Transverse colon (tissue), 4 donors: ENCODE measurements at places on chromosomes 3 and 15.

GRCh38 chr3:149783576-149783975 lies 8.8 kb downstream of the ANKUB1 start:
- H3K27ac ChIP-seq: no peak overlapping the region
- H3K27me3 ChIP-seq: no peaks in the 10 kb centered on the region
- no peaks in the 10 kb centered on the region for H3K36me3 ChIP-seq
- DNase-seq: no peak
- H3K4me3 ChIP-seq: no peak overlapping the region
- no peaks in the 10 kb centered on the region for H3K4me1 ChIP-seq

DNA sequence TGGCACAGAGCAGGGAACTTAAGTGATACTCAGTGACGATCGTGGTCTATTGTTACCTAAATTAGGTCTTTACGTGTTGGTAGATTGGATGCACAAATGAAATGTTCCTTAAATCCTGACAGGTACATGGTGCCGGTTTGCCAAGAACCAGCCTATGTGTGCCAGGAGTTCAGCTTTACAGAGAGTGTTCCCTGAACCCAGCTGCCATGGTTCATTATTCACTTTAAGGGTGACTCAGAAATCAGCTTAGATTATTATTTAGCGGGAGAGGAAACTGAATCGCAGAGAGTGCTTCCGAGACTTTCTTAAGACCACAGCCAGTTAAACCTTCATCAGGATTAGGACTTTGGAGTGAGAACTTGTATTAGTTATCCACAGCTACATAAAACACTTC lies 21.5 kb downstream of the FAM43A start:
- no peaks in the 10 kb centered on the region for H3K4me1 ChIP-seq
- no peak overlapping the region for H3K27ac ChIP-seq
- no peak overlapping the region for H3K4me3 ChIP-seq
- no peak for DNase-seq

DNA sequence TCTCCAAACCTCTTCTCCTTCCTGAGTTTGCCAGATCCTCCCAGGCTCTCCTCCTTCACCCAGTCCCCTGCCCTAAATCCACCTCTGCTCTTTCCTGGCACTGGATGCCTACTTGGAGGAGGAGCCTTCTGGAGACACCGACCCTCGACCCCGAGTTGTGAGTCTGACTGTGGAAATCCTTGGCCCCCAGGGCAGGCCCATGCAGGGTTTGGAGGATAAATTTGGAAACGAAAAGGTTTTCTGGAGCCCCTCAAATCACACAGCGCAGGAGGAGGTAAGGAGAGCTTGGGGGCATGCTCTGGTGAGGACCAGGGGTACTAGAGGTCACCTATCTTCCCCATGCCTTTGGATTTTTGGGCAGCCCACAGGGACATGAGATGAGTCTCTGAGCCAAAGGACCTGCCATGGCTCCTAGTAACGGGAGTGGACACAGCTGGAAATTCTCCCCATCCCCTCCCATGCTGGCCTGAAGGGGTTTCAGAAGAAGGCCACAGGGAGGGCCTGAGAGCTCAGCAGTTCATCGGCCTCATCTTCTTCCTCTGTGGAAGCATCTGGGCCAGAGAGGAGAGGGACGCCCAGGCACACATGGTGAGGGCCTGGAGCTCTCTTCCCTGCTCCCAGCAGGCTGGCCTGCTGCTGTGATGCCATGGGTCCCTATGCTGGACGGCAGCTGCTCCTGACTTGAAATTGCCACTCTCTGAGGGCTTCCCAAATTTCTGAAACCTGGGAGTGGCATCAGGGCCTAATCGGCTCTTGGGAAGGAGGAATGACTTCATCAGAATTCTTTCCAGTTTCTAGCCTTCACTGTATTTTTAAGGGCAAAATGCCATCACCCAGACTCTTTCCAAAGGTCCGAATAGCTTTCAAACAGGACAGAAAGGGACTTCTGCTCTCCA lies 68.6 kb upstream of the ITGA11 start:
- H3K27me3 ChIP-seq: no peaks in the 10 kb centered on the region
- H3K4me1 ChIP-seq: no peaks in the 10 kb centered on the region
- H3K27ac ChIP-seq: no peak overlapping the region
- no peak overlapping the region for H3K4me3 ChIP-seq
- DNase-seq: no peak

- DNase-seq: no peak
- H3K27me3 ChIP-seq: no peaks in the 10 kb centered on the region
- H3K4me3 ChIP-seq: no peak overlapping the region
Measured at GRCh38 chr15:67736810-67737209, 88.5 kb upstream of the SKOR1 start.

DNA sequence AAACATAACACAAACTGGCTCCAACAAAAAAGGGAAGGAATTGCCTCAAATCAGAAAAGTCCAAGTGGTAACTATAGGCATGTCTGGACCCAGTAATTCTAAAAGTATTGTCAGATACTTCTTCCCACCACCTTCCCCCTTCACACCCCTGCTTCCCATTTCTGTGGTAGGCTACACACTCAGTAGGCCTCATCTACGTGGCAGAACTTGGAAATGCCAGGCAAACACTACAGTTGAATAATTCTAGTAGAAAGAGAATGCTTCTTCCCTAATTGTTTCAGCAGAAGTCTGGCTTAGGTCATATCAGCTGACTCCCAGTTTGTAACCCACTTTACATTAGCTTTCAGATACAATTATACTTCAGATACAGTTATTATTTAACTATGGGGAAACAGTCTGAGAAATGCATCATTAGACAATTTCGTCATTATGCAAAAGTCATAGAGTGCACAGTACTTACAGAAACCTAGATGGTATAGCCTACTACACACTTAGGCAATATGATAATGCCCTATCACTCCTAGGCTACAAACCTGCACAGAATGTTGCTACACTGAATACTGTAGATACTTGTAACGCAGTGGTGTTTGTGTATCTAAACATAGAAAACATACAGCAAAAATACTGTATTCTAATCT lies 6.4 kb downstream of the SETMAR start:
- no peak overlapping the region for H3K27ac ChIP-seq
- no peak overlapping the region for H3K4me3 ChIP-seq
- no peaks in the 10 kb centered on the region for H3K27me3 ChIP-seq

GRCh38 chr15:31488437-31489204 lies 162.0 kb downstream of the KLF13 start:
- H3K4me3 ChIP-seq: no peak overlapping the region
- peaks cover 23% of the 10 kb centered on the region for H3K4me1 ChIP-seq
- H3K27me3 ChIP-seq: peaks cover 5% of the 10 kb centered on the region
- H3K36me3 ChIP-seq: no peaks in the 10 kb centered on the region

GRCh38 chr3:195097331-195098255 lies 173.4 kb downstream of the XXYLT1 start:
- no peak overlapping the region for H3K4me3 ChIP-seq
- H3K36me3 ChIP-seq: no peaks in the 10 kb centered on the region
- H3K27ac ChIP-seq: no peak overlapping the region
- no peaks in the 10 kb centered on the region for H3K27me3 ChIP-seq
- DNase-seq: no peak

DNA sequence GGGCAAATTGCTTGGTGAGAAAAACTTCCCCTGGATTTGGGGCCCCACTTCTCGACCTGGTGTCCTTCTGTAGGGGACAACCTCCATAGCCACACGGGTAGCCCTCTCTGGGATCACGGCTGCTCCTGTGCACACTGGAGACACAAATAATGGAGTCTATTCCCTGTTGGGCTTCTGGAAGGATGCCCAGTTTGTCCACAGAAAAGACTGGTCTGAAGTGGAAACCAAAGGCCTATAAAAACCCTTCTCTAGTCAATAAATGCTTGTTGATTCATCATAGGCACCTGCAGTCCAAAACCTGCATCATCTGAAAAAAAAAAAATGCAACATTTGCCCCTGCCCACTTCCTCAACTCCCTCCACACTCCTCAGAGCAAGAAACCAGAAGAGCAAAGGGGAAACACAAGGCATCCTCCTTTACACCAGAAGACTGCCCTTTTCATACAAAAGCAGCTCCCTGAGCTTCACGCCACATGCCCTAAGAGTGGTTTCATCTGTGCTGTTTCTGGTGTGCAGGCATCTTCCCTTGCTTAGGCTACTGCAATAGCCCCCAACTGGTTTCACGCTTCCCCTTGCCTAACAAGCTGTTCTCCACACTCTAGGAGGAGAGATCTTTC lies 36.3 kb downstream of the SRGAP3 start:
- H3K4me3 ChIP-seq: no peak overlapping the region
- no peak for DNase-seq
- no peaks in the 10 kb centered on the region for H3K4me1 ChIP-seq
- H3K36me3 ChIP-seq: no peaks in the 10 kb centered on the region

DNA sequence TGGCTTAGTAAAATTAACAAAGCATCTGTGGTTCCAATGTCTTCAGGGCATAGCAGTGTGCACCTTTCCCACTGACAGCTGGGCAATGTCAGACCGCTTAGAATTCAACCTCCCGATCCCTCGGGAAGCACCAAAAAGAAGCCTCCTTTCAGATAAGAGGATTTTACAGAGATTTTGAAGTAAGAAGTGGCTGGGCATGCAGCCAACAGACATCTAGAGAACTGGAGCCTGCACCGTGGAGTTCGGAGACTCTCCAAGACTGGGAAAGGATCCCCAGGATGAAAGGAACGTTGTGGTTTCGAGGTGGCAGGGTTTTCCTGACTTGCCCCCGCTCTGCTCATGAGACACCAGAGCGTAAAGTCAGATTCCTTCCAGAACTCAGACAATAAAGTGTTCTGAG lies 5.3 kb downstream of the FAM174B start:
- peaks cover 15% of the 10 kb centered on the region for H3K4me1 ChIP-seq
- no peak overlapping the region for H3K27ac ChIP-seq
- no peak for DNase-seq
- H3K27me3 ChIP-seq: no peaks in the 10 kb centered on the region
- no peaks in the 10 kb centered on the region for H3K36me3 ChIP-seq
- H3K4me3 ChIP-seq: no peak overlapping the region

DNA sequence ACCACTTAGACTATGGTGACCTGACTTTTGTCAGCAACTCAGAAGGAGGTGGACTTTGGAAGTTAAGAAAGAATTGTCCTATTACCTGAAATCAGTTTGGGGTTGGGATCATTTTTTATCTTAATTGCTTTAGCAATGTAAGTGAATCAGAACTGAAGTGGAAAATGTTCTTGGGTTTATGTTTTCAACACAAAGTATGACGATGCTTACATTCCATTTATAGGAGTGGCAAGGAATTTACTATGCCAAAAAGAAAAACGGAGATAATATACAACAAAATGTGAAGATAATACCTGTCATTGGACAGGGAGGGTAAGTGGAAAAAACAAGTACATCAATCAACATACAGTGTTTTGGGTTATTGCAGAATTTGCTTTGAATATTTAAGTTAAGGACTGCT lies 116.1 kb downstream of the PDE8A start:
- no peak overlapping the region for H3K27ac ChIP-seq
- no peaks in the 10 kb centered on the region for H3K4me1 ChIP-seq
- peaks cover 27% of the 10 kb centered on the region for H3K36me3 ChIP-seq
- H3K4me3 ChIP-seq: no peak overlapping the region
- no peaks in the 10 kb centered on the region for H3K27me3 ChIP-seq

DNA sequence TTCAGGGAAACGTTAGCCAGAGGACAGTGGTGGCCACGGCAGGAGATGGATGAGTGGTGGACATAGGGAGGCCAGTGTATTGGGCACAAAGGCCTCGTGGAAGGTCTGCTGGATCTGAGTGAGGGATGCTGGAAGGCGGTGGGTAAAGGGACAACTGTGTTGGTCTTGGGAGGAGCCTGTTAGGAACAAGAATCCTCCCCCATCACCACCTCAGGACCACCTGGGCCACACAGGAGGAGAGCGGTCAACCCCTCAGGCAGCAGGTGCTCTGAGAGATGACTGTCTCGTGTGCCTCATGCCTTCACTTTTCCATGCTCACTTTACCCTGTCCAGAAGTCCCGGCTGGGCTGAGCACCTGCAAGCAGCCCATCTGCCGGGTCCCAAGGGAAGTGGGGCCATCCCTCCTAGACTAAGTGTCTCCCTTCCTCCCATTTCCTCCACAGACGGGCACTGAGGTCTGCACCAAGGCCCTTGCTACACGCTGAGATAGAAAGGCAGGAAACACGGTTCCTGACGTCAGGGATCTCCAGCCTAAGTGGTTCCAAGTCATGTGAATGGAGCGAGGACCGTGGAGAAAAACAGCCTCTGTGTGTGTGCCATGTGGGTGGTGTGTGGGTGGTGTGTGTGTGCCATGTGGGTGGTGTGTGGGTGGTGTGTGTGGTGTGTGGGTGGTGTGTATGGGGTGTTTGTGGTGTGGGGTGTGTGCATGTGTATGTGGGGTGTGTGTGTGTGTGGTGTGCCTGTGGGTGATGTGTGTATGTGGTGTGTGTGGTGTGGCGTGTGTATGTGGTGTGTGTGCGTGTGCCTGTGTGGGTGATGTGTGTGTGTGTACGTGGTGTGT lies 47.8 kb upstream of the CTSH start:
- H3K36me3 ChIP-seq: no peaks in the 10 kb centered on the region
- H3K27ac ChIP-seq: no peak overlapping the region
- no peak for DNase-seq
- H3K4me3 ChIP-seq: no peak overlapping the region
- no peaks in the 10 kb centered on the region for H3K27me3 ChIP-seq
- peaks cover 10% of the 10 kb centered on the region for H3K4me1 ChIP-seq
